NB4 (cell line): ENCODE measurements at places on chromosomes 4 and X.

DNA sequence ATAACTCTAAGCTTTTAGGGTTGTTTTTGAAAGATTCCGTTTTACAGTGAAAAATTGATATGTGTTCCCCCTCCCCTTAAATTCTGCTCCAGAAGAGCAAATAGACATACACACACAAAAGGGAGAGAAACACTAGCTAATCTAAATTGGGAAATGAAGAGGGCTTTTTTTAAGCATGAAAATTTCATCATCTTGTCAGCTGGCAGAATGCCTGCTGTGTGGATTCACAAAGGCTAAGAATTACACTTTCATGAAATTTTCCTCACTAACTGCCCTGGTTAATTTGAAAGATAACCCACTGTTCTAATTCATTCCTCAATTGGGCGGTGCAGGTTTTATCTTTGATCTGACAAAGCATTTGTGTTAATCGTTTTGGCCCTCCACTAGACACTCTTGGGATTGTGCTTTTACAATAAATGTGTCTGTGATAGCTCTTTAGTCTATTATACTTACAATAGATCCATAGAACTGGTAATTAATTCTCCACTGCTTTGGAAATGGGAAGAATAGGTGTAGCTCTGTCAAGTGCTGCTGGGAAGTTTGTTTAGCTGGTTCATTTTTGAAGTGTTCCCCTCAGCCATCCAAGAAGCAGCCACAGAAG, 152.9 kb downstream of the POLA1 start:
- DNase-seq, result no peak

- no peak for DNase-seq
Measured at GRCh38 chr4:141026900-141027299, 106.4 kb downstream of the RNF150 start.

- DNase-seq, result peak; percentile 60
Measured at GRCh38 chr4:77433418-77433733, 172.2 kb upstream of the CXCL13 start.

- DNase-seq, result peak; percentile 54
Measured at GRCh38 chr4:2416564-2417225, 1.8 kb downstream of the ZFYVE28 start.

DNA sequence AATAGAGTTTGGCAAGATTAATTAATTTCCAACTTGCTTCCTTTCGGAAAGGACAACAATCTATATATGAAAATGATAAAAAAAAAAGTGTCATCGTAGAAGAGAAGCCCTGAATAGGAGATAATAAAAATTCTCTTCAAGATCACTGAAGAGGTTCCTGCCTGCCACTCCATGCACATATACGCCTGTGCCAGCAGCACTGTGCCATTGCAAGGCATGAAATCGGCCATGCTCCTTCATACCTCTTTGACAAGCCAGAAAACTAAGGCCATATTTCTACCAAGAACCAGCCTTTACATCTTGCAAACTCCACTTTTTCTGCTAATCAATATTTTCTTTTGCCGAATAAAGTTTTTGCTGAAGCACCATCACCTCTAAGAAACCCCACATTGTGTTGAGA, 365.5 kb downstream of the CXXC4 start:
- DNase-seq, result no peak

- DNase-seq, result no peak
Measured at GRCh38 chr4:40453912-40454311, 118.8 kb downstream of the CHRNA9 start.

GRCh38 chr4:24040811-24041210, 151.0 kb upstream of the PPARGC1A start:
- no peak for DNase-seq

- DNase-seq, result no peak
Measured at GRCh38 chr4:10021653-10022023, 341 bp upstream of the SLC2A9 start.

DNA sequence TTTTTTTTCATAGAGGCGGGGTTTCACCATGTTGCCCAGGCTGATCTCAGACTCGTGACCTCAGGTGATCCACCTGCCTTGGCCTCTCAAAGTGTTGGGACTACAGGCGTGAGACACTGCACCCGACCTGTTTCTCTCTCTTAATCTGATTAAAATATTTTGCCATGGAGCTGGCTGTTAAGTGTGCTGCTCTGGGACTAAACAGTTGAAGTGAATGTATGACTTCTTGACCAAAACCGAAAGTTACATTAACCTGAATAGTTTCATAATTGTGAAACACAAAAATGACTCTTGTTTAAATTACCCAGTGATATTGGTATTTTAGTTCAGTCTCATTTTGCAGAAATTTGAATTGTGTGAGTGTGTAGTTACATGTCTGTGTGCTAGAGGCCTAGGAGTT, 2548.6 kb downstream of the PCDH7 start:
- no peak for DNase-seq

GRCh38 chr4:104486716-104487504, 7.8 kb downstream of the CXXC4 start:
- no peak for DNase-seq

- DNase-seq, result peak; percentile 18
Measured at GRCh38 chr4:70713453-70714078, 8.2 kb upstream of the RUFY3 start.
